Tongue (tissue), 3 donors: ENCODE measurements at places on chromosomes 12 and 14. TPM values are rescaled to one million over a fixed set of nuclear protein-coding genes. Genes with fewer than 3 reads are reported as not detected.

Gene SLCO1C1
- 4.0 TPM for total RNA-seq

- no peak for DNase-seq
Measured at GRCh38 chr12:62659453-62660295, 193.0 kb downstream of the MON2 start.

GRCh38 chr14:44609201-44609600, 102.1 kb upstream of the FSCB start:
- no peak for DNase-seq

GRCh38 chr14:104580961-104581360, 1.4 kb downstream of the C14orf180 start:
- DNase-seq: no peak

Gene FAM181A
- 0.31 TPM for total RNA-seq

GRCh38 chr14:69571449-69572029, 3.1 kb downstream of the CCDC177 start:
- DNase-seq: peak; percentile 29

DNA sequence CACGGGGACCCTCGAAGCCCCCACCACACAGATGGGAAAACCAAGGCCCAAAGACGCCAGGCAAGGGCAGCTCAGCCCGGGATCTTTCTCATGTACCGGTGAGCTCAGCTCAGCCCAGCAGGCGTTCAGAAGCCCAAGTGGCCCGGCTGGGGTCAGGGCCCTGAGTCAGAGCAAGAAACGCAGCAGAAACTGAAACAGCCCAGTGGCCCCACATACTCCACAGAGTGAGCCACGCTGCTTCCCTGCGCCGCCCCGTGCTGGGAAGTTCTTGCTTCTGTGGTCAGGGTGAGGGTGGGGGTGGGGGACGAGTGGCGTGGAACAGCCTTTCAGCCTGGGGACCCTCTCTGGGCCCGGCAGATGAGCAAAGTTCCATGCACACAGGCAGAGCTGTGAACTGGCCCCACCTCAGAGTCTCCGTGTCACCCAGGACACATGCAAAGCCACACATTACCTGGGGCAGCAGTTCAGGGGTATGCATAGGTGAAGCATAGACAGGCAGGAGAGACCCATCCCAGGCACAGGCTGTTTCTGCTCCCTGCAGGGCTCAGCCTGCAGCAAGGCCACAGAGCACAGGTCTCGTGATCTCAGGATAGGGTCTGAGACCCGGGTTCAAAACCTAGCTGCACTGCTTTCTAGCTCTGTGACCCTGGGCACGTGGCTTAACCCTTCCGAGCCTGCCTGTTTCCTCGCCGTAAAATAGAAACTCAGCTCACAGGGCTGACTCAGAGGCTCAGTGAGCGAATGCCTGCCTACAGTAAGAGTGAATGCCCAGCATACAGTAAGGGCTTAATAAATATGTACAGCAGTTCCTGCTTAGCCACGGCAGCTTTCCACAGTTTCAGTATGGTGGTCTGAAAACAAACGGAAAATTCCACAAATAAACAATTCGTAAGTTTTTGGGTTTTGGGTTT, 21.6 kb downstream of the NCOR2 start:
- DNase-seq: no peak

GRCh38 chr12:90211017-90211416, 502.4 kb upstream of the ATP2B1 start:
- DNase-seq: no peak

DNA sequence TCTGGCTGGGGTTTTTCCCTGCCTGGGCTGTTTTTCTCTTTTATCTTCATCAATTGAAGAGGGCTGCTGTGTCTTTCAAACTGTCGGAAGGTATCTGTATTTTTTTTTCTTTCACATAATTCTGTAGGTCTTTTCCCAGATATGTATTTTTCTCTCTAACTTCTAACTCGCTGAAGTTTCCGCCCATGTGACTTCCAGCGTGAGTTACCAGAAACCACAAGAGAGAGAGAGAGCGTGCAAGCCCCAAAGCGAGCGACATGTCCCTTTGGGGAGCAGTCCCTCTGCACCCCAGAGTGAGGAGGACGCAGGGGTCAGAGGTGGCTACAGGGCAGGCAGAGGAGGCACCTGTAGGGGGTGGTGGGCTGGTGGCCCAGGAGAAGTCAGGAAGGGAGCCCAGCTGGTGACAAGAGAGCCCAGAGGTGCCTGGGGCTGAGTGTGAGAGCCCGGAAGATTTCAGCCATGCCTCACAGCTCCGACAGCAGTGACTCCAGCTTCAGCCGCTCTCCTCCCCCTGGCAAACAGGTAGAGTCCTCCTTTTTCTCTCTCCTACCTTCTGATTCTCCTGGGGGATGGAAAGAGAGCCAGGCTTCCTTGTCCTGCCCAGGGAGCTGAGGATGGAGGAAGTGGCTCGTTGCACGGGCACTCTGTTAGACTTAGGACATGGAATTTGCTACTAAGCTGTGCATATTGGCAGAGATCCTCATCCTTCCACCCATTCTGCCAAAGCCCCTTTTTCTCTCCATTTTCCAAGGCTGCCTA, at the start of gene BATF:
TSS of gene BATF (plus strand) at position 246 of the 759 bp plus-strand sequence. CDS start at position 460, 214 bp downstream.
- no peak for DNase-seq

Gene L2HGDH
- 14.9 TPM for total RNA-seq

- peak; percentile 53 for DNase-seq
Measured at GRCh38 chr12:92928421-92928961, 604 bp downstream of the EEA1 start.

DNA sequence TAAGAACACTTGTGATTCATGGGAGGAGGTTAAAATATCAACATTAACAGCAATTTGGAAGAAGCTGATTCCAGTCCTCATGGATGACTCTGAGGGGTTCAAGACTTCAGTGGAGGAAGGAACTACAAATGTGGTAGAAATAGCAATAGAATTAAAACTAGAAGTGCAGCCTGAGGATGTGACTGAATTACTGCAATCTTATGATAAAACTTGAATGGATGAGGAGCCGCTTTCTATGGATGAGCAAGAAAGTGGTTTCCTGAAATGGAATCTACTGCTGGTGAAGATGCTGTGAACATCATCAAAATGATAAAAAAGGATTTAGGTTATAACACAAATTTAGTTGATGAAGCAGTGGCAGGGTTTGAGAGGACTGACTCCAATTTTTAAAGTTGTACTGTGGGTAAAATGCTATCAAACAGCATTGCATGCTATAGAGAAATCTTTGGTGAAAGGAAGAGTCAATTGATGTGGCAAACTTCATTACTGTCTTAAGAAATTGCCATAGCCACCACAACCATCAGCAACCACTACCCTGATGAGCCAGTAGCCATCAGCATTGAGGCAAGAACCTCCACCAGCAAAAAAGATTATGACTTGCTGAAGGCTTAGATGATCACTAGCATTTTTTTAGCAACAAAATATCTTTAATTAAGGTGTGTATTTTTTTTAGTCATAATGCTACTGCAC, 25.9 kb upstream of the MTERF2 start:
- no peak for DNase-seq
